Stimulated activated CD8-positive, alpha-beta memory T cell treated with anti-CD3 and anti-CD28 coated beads, Interleukin-15, amount 100 ng/mL, for 1 hour (primary cell): ENCODE measurements at places on chromosomes 5 and 9.
A peak's percentile ranks its signal among the peaks of the same experiment; 100 is the strongest.

GRCh38 chr9:136631038-136632000, 31.4 kb upstream of the EGFL7 start:
- peak; percentile 63 for DNase-seq

DNA sequence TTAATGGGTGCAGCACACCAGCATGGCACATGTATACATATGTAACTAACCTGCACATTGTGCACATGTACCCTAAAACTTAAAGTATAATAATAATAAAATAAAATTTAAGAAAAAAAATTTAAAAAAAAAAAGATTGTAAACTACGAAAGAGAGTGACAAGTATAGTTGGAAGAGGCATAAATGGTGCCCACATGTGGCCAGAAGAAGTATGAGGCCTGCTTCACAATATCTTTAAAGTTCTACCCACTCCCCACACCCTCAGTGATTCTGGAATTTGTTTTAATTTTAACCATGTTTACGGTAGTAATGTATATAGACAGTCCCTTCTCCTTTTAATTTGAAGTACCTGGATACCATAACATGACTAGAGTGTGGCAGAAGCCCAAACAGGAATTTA, 172.7 kb downstream of the CHSY3 start:
- no peak for DNase-seq

GRCh38 chr5:127962491-127962890, 121.1 kb upstream of the SLC12A2 start:
- no peak for DNase-seq

- DNase-seq: no peak
Observed at GRCh38 chr9:98147582-98147981, 28.6 kb upstream of the TRIM14 start.

GRCh38 chr9:112091810-112092209, 83.3 kb downstream of the SUSD1 start:
- DNase-seq: no peak

DNA sequence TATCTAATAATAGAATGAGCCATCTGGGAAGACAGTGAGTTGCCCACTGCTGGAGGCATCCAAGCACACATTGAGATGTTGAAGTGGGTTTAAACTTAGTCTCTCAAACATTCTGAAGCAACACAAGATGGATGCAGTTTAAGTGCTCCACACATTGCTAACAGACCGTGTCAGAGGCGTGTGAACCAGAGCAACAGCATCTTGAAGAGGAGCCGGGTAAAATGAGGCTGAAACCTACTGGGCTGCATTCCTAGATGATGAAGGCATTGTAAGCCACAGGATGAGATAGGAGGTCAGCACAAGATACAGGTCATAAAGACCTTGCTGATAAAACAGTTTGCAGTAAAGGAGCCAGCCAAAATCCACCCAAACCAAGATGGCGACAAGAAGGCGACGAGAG, 73.5 kb upstream of the TMEM215 start:
- no peak for DNase-seq

DNA sequence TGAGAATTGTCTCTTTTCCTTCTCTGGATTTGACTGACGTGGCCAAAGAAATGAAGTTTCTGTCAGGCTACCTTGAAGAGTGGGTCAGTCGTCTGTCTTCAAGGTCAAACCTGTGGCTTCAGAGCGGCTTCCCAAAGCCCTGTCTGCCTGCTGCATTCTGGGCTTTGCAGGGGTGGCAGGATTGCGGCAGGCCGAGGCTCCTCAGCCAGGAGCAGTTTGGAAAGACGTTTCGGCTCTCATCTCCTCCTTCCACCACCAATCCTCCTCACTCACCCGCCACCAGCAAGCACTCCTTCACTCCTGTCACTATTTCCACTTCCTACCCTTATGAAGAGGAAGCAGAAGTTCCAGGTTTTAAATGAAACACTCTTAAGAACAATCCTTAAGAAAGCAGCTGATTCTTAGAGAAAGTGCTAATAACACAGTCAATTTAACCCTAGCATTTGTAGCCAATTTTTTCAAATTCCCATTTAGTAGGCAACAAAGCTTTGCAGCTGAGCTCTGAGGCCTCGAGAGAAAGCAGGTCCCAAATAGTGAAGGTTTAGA, 351.7 kb downstream of the ZNF608 start:
- DNase-seq: no peak

- no peak for DNase-seq
Observed at GRCh38 chr9:77392328-77392727, 215.0 kb downstream of the VPS13A start.

GRCh38 chr5:111511831-111512374, 432 bp downstream of the STARD4 start:
- no peak for DNase-seq

DNA sequence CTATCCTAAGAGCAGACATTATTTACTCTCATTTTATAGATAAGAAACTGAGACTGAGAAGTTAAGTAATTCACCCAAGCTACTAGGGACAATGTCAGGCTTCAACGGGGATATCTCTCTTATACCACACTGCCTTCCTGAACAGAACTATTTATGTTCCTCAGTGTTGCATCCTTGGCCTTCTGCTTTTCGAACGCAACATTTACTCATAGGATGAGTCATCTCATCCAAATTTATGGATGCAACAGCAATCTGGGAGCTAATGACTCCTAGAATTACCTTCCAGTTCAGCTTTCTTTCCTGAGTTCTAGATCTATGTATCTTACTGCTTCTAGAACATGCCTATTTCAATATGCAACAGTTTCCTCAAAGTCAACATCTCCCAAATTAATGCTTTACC, 103.6 kb upstream of the PAM start:
- DNase-seq: no peak

DNA sequence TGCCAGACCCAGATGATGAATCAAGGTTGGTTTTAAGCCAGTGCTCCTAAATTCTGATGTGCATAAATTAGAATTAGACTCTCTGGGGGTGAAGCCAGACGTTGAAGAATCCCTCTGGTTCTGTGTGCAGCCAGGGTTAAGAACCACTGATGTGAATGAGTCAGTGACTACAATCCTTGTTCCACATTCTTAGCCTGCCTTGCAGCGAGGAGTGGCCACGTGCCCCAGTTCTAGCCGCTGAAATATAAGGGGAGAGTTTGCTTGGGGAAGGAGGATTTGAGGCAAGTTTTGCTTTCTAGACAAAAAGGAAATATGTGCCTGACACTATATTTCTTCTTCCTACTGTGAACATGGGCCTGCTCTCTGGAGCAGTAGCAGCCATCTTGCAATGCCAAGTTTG, 34.2 kb upstream of the MSH3 start:
- no peak for DNase-seq

GRCh38 chr9:127128341-127129072, 6.1 kb upstream of the ANGPTL2 start:
- no peak for DNase-seq

GRCh38 chr9:105233873-105234272, 10.6 kb upstream of the SLC44A1 start:
- DNase-seq: no peak

DNA sequence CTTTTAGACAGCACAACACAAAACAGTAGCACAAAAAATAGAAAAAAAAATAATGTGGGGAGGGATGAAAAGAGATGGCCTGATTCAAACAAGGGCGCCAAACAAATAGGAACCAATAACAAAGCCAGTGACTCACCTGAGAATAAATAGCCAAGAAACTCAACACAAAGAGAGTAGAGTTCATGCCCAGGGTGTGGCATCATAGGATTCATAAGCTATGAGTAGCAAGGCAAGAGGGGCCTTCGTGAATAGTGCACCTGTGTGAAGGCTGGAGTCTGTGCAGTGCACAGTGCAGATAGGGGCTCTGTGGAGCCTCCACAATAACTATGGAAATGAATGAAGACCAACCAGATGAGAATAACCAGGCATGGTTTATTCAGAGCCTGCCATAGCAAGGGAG, 541.7 kb downstream of the SPOCK1 start:
- DNase-seq: no peak

- no peak for DNase-seq
Observed at GRCh38 chr5:98933445-98934072, 4.8 kb upstream of the CHD1 start.

DNA sequence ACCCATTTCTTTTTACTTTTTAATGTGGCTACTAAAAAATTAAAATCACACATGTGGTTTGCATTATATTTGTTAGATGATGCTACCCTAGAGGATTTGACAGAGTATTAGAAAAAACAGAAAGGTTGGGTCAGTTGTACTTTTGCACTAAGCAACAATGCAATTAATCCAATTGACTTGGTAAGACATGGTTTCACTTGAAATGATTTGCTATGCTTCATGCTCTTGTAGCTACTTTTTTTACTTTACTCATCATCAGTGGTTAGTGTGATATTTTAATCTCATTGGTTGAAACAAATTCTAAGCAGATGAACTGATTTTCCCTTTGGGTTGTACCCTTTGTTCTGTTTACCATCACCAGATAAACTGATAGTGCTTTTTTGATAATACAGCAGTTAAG, 39.4 kb downstream of the HMHB1 start:
- DNase-seq: no peak

DNA sequence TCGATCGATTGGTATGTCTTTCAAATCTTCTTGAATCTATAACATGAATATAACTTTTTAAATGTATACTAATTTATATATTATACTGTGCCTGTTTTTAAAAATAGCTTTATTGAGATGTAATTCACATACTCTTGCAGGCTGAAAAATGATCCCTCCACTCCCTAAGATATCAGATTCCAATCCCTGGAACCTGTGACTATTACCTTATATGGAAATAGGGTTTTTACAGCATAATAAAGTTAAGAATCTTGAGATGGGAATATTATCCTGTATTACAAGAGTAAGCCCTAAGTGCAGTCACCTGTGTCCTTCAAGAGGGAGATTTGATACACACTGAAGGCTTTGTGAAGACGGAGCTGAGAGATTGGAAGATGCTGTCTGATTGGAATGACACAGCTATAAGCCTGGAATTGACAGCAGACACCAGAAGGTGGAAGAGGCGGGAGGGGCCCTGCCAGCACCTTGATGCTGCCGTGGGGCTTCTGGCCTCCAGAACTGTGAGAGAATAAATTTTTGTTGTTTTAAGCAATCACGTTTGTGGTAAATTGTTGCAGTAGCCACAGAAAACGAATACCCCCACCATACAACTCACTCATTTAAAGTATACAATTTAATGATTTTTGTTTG, 161.3 kb downstream of the RMI1 start:
- DNase-seq: no peak

DNA sequence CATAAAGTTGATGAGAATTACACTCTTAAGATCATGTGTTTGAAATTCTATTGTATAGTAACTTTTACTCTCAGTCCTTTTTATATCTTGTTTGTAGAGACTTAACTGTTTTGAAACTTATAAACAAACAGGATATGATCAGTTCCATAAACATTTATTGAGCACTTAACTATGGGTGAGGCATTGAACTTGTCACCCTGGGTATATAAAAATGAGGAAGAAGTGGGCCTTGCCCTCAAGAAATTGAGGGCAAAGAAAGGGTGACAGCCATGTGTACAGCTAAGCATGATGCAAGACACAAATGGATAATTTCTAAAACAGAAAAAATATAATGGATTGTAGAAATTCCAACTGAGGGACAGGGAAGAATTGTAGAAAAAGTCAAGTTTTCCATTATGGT, 15.7 kb downstream of the UNC13B start:
- DNase-seq: no peak

DNA sequence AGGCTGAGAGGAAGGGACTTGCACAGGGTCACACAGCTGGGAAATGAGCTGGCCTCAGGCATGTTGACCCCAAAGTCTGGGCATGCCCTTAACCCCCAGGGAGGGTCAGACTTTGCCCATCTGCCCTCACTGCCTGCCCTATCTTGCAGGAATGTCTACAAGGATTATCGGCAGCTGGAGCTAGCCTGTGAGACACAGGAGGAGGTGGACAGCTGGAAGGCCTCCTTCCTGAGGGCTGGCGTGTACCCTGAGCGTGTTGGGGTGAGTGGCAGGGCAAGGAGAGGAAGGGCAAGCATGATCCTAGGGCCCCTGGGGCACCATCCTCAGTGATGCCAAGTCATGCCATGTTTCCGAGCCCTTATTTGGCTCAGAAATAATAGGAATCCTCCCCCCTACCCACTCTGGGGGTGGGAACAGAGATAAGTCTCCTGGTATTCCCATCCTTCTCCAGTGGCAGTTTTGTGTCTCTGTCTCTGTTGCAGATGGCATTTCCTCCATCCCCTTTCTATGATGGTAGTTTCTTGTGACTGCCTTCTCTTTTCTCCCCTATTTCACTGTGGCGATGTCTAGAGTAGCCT, 28.5 kb downstream of the GOLGA2 start:
- no peak for DNase-seq

GRCh38 chr5:143741421-143741820, 70.5 kb upstream of the HMHB1 start:
- no peak for DNase-seq

GRCh38 chr5:122501089-122501435, 189.0 kb downstream of the SNCAIP start:
- no peak for DNase-seq

DNA sequence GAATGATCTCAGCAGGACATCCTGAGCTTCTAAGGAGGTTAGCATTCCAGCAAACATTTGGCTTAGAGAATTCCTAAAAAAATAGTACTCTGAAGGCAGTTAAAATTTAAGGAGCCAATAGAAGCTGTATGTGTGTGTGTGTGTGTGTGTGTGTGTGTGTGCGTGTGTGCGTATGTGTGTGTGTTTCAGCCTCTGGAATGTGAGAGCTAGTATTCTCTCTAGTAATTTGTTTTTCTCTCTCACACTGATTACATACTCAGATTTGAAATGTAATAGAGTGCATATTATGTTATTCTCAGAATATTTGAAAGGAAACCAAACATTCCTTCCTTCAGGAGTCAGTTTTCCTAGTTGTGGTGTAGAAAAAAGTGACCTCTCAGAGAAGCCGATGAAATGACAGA, 279.6 kb downstream of the TMEM38B start:
- no peak for DNase-seq

- DNase-seq: no peak
Observed at GRCh38 chr5:160485364-160485969, 63.8 kb downstream of the PTTG1 start.

- no peak for DNase-seq
Observed at GRCh38 chr5:135747824-135748223, 86.6 kb upstream of the SLC25A48 start.

DNA sequence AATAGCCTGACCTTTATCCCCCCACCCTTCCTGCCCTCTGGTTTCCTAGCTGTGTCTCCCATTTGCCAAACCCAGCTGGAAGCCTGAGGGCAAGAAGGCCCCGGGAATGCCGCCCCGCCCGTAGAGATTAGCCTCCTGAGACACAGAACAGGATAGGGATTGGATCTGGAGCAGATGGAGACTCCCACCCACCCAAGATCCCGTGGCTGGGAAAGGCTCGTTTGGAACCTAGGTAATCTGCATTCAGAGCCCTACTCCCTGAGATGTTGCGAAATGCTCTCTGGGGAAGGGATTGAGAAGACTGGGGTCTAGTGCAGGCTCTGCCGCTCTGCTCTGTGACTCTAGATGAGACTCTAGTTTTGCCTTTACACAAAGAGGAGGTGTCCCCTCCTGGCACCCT, 10.9 kb downstream of the AQP3 start:
- DNase-seq: no peak

GRCh38 chr5:154740483-154740882, 14.7 kb upstream of the LARP1 start:
- DNase-seq: no peak

GRCh38 chr5:18563853-18564252, 929.6 kb downstream of the TAF11L14 start:
- no peak for DNase-seq
